NCI-H1417 treated with DMSO at 0.1 percent for 48 hours (cell line): ENCODE measurements at places on chromosomes 13 and 19.

- no peak for DNase-seq
These were observed 38.4 kb upstream of the RCBTB2 start for GRCh38 chr13:48571126-48571913.

DNA sequence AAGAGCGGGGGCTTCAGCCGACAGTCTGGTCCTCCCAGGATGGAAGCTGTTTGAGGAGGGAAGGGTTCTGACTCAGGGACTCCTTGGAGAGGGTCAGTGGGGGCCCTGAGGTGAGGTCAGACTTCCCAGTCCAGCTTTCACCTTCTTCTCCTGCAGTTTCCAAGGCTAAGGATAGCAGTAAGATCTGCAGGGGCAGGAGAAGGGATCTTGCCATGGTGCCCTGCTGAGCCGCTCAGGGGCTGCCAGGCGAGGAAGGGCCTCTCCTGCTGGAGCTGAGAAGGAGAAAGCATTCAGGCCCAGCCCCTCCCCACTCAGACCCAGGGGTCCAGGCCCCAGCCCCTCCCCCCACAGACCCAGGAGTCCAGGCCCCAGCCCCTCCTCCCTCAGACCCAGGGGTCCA lies 1.5 kb downstream of the KLK7 start:
- no peak for DNase-seq

DNA sequence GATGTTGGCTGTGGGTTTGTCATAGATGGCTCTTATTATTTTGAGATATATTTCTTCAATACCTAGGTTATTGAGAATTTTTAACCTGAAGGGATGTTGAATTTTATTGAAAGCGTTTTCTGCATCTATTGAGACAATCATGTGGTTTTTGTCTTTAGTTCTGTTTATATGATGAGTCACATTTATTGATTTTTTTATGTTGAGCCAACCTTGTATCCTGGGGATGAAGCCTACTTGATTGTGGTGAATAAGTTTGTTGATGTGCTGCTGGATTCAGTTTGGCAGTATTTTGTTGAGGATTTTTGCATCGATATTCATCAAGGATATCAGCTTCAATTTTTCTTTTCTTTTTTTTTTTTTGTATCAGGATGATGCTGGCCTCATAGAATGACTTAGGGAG lies 29.4 kb downstream of the NBEA start:
- DNase-seq, result no peak

DNA sequence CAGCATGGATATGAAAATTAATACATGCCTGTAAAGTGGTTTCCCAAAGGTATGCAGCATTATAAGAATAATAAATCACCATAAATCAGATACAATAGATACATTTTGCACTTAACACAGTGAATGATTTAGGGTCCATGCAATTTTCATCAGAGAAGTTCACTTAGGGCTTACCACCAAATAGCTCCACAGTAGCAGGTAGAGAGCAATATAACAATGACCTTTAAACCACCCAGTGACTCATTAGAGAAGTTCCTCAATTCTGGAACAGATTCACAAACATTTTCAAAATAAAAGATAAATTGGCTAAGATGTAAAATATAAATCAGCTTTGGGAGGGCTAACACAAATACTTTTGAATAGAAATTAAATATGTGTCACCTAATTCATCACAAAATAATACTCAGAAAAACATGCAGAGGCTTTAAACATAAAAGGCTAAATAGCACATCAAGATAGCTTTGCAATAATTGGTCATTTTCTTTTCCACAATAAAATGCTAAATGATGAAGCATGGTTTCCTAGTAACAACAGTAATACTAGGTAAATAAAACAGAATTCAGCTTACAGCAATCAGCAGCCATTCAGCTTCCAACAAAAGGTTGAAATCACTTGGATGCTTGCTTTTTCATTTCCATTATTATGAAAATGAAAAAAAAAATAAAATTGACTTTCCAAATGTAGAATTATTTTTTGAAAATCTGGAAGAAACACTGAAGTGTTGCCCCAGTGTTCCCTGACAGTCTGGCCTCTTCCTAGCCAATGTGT lies 84.3 kb upstream of the NBEA start:
- no peak for DNase-seq

DNA sequence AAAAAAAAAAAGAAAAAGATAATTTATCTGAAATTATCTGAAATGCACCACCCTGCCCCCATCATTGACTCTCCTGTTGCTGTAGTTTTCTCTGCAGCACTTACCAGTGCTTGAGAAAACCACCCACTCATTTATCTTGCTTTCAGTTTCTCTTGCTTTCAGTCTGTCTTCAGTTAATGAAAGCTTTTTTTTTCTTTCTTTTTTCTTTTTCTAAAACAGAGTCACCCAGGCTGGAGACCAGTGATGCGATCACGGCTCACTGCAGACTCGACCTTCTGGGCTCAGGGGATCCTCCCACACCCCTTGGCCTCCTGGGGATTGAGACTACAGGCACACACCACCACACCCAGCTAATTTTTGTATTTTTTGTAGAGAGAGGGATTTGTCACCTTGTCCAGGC lies 4.3 kb upstream of the ACP5 start:
- DNase-seq, result no peak

DNA sequence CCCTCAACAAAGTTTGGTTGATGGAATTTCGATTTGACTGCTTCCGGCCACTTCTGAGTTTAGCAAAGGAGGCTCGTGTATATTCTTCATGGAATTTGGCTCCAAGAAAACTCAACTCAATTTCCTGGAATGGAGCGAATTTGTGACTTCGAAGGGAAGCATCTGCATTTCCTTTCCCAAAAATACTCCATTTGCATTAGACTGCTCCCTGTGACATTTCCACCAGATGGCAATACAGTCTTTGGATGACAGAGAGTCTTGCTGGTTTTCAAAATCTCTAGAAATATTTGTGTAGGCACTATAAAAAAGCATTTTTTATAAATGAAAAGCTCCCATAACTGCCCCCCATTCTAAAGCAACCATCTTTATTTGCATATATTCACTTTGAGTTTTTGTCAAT lies 4.1 kb downstream of the C1QTNF9 start:
- DNase-seq, result no peak

GRCh38 chr19:42422901-42423461 lies 4.2 kb downstream of the LIPE start:
- DNase-seq, result no peak

GRCh38 chr13:110046811-110047210 lies 260.1 kb downstream of the COL4A1 start:
- no peak for DNase-seq

DNA sequence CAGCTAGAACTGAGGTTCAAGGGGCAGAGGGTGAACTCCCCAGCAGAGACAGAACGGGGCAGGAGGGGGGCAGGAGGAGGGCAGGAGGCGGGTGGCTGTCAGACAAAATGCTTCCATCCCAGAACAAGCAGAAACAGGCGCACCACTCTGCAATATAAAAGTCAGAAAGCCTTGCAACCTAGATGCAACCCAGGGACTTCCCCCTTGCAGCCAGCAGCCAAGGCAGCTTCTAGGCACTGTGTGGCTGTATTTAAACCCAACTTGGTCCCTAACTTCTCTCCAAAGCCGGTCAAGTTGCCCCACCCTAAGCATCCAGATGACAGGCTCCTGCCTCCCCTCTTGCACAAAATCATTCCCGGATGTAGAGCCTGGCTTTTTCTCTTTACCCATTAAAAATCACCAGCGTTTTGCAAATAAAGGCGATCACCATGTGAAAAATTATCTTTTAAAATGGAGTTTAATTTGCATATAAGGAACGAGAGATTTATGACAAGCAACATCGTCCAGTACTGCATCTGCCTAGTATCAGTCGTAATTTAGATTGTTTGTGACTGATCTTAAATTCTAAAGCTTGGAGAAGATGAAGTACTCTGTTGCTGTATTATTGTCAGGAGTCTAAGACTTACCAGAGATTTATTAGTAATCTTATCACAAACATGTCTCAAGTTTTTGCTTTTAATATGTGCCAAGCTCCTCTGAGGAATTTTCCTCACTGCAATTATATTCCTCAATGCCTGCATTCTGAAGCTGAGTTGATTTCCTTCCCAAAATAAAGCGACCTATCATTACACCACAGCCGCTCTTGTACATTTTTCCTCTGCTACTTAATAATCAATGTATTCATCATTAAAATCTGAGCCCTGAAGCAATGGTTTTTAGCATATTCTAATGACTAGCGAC lies 307.1 kb upstream of the ZNF507 start:
- DNase-seq, result no peak

DNA sequence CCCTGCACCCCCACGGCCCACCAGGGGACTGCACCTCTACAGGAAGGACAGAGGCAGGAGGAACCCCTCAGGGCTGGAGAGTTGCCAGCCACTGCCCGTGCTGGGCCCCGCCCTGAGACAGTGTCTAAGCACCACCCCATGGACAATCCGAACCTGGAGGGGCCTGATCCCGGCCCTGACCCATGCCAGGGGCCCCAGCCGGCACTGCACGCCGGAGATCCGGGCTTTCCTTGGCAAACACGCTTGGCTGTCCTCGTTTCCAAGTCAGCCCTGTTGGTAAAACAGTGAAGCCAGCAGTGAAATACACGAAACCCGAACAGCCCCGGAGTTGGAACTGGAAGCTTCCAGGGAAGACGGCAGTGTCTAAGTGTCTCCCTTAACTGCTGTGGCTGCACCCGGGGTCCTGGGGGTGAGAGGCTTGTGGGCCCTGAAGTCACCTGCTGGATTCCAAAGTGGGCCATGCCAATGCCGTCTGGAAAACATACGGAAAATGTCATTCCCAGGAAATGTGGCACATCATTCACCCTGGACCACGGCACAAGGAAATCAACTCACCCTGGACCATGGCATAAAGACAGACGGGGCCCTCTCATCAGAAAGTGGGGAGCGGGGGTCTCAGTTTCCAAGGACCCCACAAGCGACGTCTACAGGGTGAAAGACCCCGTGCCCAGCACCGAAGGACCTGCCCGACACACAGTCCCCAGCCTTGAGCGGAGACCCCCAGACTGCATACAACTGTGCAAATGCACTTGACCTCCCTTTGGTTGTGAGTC lies 30.9 kb downstream of the RASA3 start:
- DNase-seq, result no peak

DNA sequence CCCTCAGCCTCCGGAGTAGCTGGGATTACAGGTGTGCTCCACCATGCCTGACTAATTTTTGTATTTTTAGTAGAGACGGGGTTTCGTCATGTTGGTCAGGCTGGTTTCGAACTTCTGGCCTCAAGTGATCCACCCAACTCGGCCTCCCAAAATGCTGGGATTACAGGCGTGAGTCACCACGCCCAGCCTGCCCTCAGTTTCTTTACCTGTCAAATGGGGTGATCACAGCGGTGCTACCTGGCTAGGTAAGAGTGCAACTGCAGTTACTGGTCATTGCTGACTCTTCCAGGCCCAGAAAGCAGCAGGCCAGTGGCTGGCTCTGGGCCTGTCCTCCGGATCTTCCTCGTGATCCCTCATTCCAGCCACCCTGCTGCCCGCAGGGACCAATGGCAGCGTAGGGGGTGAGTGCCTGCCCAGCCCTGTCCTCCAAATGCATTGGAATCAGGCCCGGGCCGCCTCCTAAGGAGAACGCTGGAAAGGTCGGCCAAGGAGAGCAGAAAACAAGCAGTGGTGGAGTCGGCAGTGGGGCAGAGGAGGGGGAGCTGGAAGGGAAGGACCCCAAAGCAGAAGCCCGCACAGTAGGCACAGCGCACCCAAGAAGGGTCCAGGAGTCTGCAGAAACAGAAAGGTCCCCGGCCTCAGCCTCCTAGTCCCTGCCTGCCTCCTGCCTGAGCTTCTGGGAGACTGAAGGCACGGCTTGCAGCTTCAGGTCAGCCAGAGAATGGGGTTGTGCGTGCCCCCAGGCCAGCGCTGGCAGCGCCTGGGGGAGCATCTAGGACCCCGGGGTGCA lies 1.8 kb upstream of the SLC27A1 start:
- no peak for DNase-seq

DNA sequence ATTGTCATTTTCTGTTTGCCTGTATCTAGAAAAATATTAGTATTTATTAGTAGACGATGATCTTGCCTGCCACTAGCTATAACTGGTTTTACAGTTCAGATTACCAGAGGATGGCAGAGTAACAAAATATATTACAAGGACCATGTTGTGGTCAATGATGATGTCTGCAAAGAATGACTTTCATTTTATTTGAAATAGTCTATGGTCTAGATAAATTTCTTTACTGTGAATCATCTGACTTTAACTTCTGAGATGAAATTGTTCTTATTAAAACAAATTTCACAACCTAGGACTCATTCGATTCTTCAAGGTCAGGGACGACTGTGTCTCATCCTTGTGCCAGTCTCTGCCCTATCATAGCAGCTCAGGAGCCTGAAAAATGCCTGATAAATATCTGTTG lies 637.8 kb upstream of the KLF12 start:
- DNase-seq, result no peak

GRCh38 chr19:42242069-42242511 lies 312 bp downstream of the GSK3A start:
- DNase-seq, result no peak

- no peak for DNase-seq
These were observed 73.8 kb downstream of the CCDC70 start for GRCh38 chr13:51935326-51936171.

DNA sequence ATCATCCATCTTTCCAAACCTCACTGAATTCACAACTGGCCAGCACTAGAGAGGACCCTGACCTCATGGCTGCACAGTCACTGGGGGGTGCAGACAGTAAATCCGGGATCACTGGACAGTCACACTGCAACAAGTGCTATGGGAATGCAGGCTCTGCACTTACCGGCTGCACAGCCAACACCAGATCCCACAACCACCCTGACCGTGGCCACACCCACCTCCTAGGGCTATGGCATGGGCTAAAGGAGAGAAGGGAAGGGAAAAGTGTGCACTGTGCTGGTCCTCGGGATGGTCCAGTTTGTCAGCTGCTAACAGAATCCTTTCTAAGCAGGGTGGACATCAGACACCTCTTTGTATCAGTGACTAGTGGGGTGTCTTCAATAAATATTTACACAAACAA lies 118.2 kb downstream of the MIPEP start:
- no peak for DNase-seq
